ENCODE measurements at places on chromosomes 6 and 20.

DNA sequence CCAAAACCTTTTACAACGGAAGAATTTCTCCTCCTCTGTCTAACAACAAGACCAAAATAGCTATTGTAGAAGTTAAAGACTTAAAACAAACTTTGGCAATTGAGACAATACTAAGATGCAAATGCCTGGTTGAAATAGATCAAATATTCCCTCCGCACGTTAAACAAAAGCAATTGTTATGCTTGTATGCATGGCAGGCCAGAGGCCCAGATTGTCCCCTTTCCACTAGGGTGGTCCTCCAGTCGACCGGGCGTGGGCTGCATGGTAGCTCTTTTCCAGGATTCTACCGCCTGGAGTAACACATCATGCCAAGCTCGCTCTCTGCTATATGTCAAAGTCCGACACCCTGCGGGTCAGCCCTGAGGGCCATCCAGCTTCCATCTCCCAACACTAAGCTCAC lies 234.7 kb downstream of the RNGTT start:
- no peak for DNase-seq

GRCh38 chr20:53208110-53208832 lies 236.1 kb downstream of the TSHZ2 start:
- DNase-seq, result no peak

DNA sequence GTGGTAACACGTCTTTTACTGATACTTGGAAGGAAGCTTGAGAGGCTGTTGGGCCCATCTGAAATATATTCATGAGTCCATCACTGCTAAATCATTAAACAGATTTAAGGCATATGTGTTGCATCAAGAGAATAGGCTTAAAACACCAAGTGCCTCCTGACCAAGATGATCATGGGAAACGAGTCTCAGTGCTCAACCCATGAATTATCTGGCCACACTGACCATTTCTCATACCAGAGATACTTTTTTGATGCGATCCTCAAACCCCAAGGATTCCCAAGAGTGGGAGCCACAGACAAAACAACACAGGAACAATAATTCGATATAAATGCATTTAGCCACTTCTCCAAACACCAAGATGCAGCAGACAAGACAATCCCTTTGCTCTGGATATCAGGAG lies 17.2 kb downstream of the HEY2 start:
- DNase-seq, result no peak

DNA sequence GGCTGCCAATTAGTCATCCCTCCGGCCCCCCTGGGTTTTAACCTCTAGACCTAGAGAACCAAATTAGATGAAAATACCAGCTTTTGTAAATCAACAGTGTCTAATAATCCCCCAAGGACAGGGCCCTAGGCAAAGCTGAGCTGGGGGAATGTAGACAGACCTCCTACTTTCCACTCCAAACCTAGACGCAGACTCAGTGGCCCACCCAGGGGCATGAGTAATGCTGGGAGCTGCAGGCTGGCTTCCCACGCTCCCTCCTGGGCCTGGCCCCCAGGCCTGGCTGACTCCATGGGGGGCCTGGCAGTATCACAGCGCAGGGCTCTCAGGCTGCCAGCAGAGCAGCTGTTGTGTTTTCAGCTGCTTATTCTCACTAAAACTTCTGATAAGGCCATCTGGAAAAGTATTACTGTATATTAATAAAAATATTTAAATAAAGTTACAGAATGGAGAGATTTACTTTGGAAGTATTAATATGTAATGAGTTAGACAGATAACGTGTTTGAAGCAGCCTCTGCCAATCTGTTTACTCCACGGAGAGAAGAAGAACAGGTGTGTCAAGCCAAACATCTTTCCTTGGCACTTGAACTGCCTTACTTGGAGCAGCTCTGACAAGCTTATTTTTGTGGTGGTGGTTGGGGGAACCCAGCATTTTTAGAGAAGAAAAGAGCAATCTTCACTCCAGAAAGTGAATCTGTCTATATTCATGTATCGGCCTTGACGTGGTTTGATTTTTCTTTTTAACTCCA lies 144.0 kb upstream of the AGPAT4 start:
- DNase-seq, result no peak

DNA sequence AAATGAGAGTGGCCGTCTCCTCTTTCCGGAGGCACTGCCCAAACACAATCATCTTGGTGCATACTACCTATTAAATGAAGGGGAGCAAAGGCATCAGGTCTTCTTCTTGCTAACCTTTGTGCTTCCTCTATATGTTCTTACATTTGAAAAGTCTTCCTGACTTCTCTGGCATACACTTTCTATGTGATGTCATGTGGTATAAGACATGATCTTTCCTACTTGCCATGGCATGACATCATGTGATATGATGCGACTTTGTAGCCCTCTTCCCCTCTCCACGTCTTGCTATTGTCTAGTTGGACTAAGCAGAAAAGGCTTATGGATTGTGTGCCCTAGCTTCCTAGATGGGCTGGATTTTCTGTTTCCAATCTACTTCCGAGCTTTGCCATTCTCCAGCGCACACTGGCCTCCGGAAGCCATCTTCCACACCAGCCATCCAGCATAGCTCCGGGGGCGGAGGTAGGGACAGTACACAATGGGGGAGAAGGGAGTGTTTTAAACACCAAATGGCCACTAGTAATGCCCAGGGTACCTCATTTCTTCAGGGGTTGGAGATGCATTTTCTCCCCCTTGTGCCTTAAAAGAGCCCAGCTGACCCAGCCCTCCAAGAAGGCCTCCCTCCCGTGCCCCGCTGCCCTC lies 8.8 kb upstream of the NEDD9 start:
- no peak for DNase-seq

- DNase-seq, result no peak
These were observed 457.8 kb downstream of the QKI start for GRCh38 chr6:163872335-163872734.

DNA sequence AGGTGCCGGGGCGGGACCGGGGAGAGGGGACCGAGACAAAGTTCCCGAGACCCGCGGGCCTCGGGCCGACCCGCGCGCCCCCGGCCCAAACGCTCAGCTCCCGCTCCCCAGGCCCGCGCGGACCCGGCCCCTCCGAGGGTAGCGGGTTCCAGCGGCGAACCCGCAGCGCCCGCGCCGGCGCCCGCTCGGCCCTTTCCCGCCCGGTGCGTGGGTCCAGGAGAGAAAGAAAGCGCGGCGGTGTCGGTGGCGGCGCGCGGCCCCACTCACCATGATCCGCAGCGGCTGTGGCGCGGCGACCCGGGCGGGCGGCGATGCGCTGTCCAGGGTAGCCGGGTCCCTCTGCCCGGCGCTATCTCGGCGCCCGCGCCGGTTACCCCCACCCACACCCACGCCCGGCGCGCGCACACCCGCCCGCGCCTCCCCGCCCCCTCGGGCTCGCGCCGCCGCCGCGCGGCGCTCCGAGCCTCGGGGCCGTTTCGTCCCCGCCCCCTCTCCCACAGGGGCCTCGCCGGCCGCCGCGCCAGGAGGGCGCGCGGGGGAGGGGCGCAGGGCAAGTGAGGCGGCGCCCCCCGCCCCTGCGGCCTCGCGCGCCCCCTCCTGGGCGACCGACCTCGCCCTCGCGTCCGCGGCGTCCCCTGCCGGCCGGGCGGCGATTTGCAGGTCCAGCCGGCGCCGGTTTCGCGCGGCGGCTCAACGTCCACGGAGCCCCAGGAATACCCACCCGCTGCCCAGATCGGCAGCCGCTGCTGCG lies at the start of gene ELOVL2:
ELOVL2 (minus strand) TSS at position 345 of the 751 bp plus-strand sequence; CDS start at position 270, 75 bp downstream.
- DNase-seq, result no peak

GRCh38 chr6:161133963-161134362 lies 139.9 kb downstream of the AGPAT4 start:
- no peak for DNase-seq

DNA sequence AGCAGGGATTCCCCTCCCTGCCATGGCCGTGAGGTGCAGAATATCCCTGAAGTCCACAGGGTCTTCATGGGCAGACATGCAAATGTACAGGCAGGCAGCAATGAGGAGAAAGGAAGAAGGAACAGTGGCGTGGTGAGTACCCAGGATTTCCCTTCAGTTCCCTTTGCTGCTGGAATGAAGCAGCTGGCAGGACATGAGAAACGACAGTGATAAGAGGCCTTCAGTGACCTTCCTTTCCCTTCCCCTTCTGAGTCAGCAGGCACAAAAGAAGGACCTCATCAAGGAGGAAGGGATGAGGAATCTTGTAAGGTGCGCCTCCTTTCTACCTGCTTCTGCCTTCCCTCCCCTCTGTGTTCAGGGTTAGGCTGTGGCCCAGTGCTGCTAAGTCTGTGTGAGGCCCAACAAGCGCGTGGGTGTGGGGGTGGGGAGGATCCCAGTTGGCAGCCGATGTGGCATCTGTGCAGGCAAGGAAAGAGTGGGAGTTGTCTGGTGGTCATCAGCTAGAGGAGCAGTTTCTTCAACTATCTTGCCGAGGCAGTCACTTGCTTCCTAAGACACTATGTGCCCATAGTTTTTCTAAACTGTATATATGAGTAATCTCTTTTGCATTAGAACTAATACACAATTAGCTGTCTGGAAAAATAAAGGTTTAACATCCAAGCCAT lies 29.5 kb upstream of the FBXO9 start:
- no peak for DNase-seq

GRCh38 chr20:54110041-54110440 lies 39.6 kb upstream of the BCAS1 start:
- DNase-seq, result no peak

DNA sequence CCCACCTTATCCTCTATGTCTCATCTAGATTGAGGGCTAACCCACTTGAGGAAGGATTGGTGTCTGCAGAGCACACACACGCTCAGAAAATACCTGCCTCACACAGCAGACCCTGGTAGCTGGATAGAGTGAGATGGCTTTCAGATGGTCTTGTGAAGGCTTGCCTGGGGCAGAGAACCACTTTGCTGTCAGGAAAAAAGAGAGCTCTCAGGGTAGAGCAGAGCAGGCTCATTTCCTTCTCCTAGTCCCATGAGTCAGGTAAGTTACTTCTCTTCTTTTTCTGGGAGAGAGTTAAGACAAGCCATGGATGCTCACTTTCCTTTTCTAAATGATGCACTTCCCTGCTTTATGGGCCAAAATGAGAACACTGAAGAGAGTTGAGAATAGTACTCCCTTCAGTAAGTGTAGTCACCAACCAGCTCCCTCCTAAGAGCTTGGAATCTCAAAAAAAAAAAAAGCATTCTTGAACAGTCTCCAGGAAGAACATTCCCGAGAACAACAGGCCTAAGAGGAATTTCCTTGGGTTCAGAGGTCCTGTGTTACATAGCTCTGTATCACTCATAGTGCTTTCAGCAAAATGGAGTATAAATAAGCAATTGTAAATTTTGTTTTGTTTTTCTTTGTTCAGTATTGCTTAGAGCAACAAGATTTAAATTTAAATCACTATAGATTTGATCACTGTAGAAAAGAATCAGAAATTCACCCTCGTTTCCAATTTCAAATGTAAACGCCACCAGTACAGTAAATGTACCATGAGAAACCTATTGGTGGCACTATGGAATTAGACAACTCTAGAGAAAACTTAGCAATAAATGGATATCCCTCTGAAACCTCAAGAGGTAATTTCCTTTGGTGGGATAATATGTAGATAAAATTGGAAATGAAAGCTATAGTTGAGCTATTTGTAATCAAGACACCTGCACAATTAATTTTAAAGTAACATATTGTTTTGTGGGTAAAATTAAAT lies 530.3 kb downstream of the RFPL4B start:
- DNase-seq, result no peak

- no peak for DNase-seq
These were observed 16.0 kb downstream of the THBS2 start for GRCh38 chr6:169237496-169238134.

DNA sequence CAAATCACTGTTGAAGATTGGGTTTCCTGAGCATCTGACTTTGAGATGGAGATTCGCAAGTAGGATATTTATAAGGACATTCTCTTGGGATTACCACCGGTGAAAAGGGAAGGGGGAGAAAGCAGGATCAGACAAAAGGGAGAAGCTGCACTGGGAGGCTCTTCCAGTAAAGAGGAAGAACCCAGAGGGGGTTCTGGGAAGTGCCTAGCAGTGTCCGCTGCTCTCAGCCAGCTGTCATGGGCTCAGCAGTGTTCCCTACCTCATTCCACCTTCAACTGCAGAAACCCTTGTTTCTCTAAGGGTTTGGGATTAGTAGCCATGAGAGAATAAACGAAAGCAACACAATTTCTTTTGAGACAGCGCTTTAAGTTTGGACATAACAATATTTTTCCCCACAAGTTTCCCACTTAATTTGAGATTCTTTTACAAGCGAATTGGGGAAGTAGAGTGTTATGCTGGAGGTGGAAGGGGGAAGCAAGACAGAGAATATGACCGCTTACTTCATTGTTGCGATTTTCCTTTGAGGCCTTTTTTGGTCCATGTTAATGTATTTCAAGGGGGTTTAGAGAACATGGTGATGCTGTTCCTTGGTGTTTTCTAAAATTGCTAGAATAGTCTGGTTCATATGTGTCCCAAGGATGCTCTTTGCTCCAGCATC lies 154.5 kb upstream of the SCGN start:
- no peak for DNase-seq

DNA sequence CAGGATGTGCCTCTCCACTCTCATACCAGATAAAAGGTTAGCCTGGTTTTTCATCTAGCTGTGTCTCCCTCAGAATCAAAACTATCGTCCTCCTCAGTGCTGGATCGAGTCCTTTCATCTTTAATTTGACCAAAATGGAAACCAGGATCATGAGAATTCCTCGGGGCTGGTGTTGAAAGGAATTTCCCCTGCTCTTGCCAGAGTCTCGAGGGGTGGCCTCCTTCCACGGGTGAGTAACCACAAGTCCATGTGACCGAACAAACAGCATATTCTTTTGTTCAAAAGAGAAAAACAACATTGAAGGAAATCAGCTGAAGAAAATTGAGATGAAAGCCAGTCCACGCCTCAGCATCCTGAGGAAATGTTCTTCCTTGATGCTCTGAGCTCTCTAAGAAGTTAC lies 165.9 kb upstream of the CDYL start:
- no peak for DNase-seq

DNA sequence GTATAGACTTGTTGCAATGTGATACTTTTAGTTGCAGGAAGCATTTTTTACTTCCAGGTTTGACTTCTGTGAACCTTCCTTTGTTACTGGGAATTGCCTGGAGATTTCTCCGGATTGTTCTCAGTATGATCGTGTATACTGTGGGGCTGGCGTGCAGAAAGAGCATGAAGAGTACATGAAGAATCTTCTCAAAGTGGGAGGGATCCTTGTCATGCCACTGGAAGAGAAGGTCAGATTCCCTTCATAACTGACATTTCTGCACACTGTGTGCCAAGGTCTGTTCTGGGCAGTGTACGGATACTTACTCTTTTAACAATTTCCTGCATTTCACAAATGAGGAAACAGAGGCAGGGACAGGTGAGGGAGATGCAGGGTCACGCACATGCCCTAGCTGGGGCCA lies 9.7 kb downstream of the PCMTD2 start:
- no peak for DNase-seq

DNA sequence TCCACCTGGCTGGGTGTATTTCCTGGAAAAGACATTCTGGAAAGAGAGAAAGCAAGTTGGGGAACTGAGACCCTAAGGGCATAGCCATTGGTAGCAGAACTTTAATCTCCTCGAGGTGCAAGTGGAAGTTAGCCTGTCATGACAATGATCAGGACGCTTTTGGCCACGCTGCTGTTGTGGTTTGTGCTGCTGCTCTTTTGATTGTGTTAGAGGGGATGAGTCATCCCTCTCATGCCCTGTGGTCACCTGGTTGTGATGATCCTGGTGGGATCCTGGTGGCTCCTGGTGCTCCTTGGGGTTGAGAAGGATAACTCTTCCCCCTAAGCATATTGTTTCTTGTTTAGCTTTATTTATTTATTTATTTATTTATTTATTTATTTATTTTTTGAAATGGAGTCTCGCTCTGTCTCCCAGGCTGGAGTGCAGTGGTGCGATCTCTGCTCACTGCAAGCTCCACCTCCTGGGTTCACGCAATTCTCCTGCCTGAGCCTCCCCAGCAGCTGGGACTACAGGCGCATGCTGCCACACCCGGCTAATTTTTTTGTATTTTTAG lies 350.3 kb downstream of the KIF16B start:
- no peak for DNase-seq

GRCh38 chr6:31321005-31321707 lies 35.8 kb downstream of the HLA-B start:
- no peak for DNase-seq
